ENCODE measurements at places on chromosomes 11 and 22. TPM values are rescaled to one million over a fixed set of nuclear protein-coding genes. Genes with fewer than 3 reads are reported as not detected.

- DNase-seq, result no peak
These were observed 9.2 kb downstream of the CCKBR start for GRCh38 chr11:6268820-6269219.

- DNase-seq, result no peak
These were observed 4.3 kb downstream of the CLTCL1 start for GRCh38 chr22:19287076-19287707.

- no peak for DNase-seq
These were observed 685.0 kb downstream of the ETS1 start for GRCh38 chr11:127902382-127902781.

DNA sequence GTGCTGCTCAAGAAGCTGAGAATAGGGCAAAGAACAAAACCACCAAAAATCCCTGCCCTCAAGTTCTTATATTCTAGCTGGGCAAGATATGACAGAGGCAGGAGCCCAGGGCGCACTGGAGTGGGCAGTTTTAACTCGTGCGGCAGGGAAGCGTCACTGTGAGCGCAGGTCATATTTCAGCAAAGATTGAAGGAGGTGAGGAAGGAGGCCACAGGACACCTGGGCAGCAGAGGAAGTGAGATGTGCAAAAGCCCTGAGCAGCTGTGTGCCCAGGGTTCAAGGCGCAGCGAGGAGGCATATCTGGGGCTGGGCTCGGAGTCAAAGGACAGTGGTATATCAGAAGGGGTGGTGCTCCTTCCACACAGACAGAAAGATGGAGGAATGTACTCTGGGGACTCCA, 13.5 kb downstream of the KCNC1 start:
- no peak for DNase-seq

GRCh38 chr11:132125988-132126871, 755.8 kb downstream of the NTM start:
- peak; percentile 55 for DNase-seq

GRCh38 chr22:36087784-36088183, 59.2 kb upstream of the RBFOX2 start:
- DNase-seq, result no peak

The FOLR2 gene
- not detected for total RNA-seq

GRCh38 chr11:122202161-122202950, 86.3 kb upstream of the BLID start:
- peak; percentile 82 for DNase-seq

DNA sequence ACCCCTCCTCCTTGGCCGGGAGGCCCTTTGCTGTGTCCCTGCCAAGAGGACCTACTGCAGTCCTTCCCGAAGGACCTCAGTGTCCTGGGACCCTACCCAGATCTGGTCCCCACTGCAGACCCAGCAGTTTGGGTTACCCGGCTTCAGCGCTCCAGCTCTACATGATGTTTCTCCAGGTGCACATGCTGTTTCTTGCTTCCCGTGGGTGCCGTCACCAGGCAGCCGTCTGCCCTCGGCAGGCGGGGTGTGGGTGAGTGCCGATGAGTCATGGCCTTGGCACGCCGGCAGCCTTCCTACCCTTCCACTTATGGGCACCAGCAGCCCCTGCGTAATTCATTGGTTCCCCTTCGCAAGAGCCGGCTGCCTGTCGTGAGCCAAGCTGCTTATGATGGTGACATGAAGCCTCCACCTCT, 101.8 kb downstream of the BCR start:
- DNase-seq, result peak; percentile 88

- DNase-seq, result no peak
These were observed 161.8 kb downstream of the IGLL1 start for GRCh38 chr22:23418159-23418788.

The GRIA4 gene
- not detected for total RNA-seq

- DNase-seq, result no peak
These were observed 23.2 kb downstream of the ACAT1 start for GRCh38 chr11:108144615-108145014.

GRCh38 chr22:46486996-46487717, 50.3 kb downstream of the CELSR1 start:
- DNase-seq, result no peak

DNA sequence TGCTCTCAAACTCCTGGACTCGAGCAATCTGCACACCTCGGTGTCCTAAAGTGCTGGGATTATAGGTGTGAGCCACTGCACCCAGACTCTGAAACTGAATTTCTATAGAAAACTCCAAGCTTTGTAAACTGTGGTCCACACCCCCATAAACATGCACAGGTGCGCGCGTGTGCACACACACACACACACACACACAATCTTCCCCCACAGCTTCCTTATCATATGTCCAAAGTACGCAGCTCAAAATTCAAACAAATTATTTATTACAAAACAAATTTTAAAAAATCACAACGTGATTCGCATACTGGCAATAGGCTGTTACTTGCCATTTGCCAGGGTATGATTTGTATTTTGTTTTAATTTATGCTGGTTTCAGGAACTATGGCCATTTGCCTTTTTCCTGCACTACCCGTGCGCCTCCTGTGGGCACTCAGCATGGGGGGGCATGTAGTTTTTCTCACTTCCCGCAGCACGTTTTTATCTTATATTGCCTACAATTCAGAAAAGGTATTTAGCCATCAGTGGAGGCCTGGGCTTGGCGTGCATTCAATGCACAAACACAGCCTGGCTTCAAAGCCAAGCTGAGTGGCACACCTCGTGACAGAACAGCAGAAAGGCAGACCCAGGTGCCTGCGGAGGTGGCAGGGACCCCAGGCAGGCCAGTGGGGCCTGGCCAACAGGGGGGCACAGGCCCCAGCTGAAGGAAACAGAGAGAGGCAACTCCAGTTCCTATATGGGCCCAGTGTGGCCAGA, 10.8 kb upstream of the SNX32 start:
- no peak for DNase-seq

GRCh38 chr11:7320306-7320705, 68.6 kb downstream of the SYT9 start:
- no peak for DNase-seq

The ADORA2A gene
- total RNA-seq, result 0.16 TPM

DNA sequence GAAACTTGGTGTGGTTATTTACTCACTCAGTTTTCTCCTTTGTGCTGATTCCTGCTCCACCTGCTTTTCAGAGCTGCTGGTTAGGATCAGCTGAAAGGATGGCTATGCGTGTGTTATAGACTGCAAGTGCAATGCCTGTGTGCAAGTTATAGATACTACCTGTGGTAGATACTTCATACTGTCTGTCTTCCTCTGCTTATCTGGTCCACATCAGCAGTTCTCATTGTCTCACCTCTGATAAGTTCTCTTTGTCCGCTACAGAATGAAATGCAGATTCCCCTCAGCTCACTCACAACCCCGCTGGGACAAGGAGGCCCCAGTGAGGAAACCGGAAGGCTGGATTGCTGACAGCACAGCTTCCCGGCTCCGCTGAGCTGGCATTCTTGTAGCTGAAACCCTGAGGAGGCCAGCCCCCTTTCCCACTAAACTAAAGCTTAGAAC, 37.5 kb upstream of the LYVE1 start:
- no peak for DNase-seq

DNA sequence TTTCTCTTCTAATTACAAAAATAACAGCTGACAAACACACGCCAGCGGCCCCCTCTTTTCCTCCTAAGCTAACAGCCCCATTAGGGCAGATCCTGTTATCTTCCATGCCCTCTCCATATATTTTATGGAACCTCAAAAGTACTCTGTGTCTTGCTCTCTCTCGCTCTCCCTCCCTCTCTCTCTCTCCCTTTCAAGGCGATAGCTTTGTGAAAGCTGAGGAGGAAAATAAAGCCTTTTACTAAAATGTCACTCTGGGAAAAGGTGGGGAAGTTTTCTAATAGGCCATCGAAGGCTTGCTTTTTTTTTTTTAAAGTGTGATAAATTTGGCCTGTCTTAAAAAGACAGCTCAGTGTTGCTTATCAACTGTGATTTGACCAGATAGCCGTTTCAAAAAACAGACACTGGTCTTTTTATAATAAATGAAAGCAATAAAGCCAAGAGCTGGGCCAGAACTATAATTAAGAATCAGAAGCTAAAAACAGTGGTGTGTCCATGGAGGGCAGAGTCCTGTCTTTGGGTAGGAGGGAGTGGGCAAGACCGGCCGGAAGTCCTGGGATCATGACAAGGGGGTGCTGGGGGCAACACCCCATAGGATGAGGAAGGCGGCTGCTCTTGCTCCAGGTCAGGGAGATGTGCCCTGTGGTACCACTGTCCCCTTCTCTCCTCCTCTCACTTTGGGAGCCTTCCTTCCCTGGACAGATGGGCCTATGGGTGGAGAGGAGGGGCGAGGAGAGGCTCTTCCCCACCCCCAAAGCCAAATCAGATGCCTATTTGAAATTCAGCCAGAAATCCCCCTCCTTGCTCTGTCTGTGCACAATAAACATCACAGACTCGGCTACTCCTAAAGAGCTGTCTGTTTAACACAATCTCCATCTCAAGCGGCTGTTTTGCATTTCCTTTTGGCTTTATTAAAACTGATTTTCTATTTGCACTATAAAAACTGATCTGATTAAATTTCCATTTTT, 267.2 kb downstream of the BUD13 start:
- DNase-seq, result no peak

GRCh38 chr22:19398206-19398605, 33.3 kb downstream of the HIRA start:
- peak; percentile 10 for DNase-seq

DNA sequence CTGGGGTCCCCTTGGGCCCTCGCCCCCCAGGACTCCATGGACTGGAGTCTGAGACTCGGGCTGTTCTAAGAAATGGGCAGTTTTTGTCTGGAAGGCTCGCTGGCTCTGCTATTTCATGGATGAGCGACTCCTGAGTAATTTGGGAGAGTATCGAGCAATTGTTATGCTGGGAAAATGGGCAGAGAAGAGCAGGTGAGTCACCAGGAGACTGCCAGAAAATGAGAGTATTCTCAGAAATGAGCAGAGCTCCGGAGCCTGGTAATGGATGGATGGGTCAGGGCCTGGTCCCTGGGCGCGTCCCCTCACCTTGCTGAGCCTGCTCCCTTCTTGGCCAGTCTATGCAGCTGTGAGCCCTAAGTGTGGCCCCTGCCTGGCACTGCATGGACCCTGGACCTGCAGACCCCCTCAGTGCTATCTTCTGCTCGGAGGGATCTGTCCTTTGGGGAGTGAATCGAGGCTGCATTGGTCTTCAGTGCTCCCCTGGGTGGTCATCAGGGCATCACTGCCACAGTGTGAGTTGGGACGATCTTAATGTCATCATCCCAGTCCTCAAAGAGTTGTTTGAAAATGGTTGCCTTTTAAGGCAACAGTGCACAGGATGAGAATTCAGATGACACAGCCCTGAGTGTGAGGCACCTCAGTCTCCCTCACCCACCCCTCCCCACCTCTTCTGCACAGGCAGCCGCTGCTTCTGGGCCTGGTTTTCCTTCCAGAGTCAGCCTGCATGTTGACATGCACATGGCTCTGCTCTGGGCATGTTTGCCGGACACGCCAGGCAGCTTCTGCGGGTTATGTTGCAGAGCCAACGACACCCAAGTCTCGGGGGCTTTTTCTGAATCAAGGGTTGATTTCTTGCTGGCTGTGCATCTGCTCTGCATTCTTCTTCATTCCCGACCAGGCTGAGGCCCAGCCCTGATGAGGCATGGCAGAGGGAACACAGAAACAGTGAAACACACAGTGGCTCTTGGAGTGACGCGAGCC, 519.0 kb downstream of the TBC1D22A start:
- DNase-seq, result peak; percentile 62

All from MG63 (cell line).